ENCODE measurements at places on chromosomes 2 and 18.

- DNase-seq = no peak
Measured at GRCh38 chr18:46732201-46732600, 24.7 kb downstream of the ST8SIA5 start.

GRCh38 chr2:103859238-103859637 is 994.7 kb upstream of the POU3F3 start:
- DNase-seq = no peak

DNA sequence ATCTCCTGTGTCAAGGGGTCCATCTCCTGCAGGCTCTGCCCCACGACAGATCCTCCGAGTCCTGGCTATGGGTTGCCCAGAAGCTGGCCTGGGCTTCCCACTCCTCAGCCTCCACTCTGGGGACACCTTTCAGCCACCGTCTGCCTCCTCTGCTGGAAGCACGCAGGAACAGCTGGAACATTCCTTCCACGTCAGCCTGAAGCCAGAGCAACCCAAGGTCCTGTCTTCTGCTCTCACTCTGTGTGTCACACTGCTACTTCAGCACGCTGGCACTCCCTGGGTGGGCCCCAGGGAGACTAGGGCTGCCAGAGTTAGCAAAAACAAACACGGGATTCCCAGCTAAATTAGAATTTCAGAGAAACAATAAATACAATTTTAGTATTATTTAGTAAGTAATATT is 148.8 kb downstream of the HRH4 start:
- no peak for DNase-seq

DNA sequence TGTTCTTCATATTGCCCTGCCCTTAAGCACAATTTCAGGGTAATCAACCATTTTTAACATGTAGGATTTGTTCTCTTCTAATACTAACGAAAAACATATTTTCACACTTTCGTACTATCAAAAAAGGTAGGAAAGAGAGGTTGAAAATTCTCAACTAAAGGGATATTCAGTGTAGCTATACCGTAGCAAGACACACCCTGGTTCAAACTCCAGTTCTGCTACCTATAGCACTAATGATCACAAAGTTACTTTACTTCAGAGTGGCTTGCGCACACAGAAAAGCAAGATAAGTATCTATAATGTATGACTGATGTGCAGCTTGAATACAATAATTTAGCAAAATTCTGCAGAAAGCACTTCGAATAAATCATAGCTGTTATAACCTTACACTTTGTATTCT is 125.8 kb upstream of the CD226 start:
- no peak for DNase-seq

- DNase-seq = no peak
Measured at GRCh38 chr2:11726384-11726783, 20.0 kb upstream of the LPIN1 start.

DNA sequence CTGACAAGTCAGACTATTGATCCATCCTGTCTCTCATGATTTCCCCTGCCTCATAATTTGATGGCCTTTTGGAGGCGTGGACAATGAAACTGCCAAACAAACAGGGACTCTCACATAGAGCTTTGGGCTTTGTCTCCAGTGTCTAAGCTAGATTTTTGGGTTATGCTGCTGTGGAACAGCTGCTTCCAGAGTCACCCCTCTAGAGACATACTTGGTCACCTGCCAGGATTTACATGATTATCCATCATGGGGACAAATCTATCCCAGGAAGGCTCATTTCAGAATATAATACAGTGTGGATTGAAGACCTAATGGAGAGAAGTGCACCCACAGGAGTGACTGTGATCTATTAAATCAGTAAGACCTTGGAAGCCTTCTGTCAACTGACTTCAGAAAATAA is 159.6 kb downstream of the SLC8A1 start:
- no peak for DNase-seq

DNA sequence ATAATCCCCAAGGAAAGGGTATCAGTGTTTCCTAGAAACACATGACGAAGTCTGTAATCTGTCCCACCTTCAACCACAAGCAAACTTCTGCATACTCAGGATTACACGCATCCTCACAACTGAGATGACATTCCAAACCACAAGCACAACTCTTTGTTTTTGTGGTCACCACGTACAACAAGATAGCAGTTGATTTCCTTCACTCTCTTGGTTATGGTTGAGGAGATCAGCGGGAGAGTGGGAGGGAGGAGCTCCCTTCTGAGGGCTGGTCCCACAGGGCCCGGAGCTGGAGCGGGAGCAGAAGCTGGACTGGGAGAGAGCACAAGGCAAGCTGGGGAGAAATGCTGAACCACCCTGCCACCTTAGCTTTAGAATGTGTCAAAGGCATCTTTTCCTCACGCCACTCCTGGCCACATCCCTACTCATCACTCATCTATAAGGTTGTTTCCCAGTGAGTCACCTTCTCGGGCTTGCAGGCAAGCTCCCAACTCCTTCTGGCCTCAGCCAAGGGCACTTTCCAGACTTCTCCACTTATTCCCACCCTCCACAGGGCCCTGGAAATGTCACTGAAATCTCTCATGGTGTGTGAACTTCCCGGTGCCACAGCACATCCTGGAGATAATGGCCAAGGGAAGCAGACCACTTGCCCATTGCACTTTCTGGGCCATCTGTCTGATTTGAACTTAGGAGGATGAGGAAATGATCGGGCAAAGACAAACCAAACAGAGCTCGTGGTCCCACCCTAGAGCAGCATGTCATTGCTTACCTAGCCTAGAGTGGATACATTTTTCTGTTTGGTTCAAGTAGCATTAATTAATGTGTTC is 98.9 kb upstream of the LGALSL start:
- DNase-seq = peak; percentile 84

DNA sequence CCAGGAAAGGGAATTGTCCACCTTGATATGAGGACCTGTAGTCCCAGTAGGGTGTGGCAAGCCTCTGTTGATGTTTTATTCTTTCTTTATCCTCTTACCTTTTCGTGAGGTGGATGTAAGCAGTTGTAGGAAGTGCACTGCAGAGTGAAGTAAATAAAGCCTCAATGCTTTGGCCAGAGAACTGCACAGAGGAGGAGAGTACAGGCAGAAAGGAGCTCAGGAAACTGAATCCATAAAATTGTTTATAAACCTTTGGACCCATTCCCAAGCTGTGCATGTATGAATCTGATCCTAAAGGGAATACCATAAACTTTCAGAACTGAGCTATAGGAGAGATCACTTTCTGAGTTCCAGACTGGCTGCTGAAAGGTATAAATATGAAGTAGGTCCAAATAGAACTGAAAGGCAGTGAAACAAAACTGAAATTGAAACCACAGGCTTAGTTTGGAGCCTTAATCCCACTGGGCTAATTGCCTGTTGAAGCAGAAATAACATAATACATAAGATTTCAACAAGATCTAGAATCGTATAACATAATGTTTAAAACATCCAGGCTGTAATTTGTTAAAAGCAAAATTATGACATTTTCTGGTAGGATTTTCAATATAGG is 17.9 kb upstream of the SLC9A4 start:
- DNase-seq = no peak

- DNase-seq = no peak
Measured at GRCh38 chr2:232697807-232698110, 628 bp downstream of the GIGYF2 start.

GRCh38 chr2:158740127-158740526 is 55.0 kb upstream of the DAPL1 start:
- DNase-seq = no peak

DNA sequence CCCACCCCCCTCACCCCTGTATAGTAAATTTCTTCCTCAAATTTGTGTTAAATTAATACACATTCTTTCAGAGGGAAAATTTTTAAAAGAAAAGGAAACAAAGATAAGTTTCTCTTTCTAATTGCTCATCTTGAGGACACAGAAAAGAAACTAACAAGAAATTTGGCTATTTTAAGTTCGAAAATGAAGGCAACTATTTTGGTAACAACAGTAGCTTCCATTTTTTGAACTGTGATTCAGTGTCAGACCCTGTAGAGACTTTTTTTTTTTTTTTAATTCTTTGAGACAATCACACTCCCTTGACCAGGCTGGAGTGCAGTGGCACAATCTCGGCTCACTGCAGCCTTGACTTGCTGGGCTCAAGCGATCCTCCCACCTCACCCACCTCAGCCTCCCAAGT is 194.9 kb downstream of the SS18 start:
- no peak for DNase-seq

DNA sequence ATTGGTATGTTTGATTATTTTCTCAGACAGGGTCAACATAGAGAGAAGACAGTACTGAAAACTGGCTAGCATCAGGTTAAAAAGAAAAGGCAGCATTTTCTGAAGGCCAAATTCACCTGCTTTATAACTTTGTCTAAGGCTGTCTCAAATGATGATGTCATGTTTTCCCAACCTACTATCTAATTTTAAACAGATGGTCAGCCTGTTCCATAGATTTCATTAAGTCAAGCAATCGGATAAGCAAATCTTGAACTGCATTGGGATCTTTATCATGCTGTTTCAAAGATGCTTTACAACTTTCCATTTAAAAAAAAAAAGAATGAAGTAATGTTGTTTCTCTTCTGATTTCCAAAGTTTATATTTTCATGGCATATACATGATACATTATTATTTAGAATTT is 56.3 kb upstream of the SPOPL start:
- DNase-seq = peak; percentile 6

DNA sequence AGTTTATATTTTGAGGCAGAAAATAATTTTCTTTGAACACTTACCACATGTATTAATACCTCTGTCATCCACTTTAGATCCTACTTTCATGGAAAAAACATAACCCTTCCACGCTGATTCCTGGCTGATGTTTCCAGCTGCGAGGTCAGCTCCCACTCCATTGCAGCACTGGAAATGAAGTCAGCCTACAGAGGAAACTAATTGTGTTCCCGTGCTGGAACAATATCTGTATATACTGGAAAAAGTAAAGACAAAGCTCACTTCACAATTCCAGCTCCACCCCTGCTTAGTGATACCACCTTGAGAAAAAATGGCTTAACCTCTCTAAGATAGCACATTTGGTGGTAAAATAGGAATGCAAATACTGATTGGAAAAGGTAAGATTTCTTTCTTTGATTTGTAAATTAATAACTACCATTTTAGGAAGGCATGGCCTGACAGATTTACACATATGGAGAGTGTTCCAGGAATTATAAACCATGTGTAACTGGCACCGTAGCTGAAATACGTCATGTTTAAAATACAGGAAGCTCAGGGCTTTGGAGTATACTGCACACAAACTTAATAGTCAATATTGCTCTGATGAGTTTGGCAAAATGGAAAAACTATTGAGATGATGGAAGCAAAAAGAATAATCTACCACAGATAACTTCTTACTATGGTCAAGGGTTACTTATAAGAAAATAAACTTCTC is 90.0 kb downstream of the TRIB2 start:
- DNase-seq = no peak

DNA sequence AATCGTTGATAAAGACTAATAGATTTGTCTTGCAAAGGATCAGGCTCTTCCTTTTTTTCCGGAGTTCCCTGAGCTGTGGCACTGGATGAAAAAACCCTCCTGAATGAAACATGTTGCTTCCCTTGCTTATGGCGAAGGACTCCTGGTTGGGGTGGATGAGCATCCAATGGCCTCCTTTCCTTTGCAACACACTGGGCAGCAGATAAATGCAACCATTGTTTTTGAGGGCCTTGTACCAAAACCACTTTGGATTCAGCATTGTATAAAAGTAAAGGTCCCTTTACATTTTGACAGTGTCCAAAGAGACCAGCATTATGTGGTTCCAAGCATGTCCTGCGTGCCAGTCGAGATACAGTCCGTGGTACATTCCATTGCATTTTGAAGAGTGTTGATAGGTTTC is 44.7 kb downstream of the FAM210A start:
- DNase-seq = no peak

GRCh38 chr2:160731856-160732255 is 238.2 kb upstream of the RBMS1 start:
- DNase-seq = no peak

DNA sequence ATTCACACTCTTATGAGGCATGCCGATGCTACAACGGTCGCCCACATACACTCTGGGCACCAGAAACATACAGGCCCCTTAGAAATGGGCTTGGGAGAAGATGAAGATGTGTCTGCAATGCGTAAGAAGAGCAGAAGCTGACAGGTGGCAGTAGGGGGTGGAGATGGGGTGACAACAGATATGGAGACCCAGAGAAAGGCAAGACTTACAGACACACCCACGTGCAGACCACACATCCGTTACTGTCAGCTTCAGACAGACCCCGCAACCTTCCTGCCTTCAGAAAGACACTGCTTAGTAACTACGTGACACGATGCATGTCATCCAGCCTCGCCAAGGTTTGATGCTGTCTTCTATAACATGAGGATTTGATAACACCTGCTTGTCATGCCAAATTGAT is 89.5 kb downstream of the ZFP36L2 start:
- no peak for DNase-seq

- DNase-seq = no peak
Measured at GRCh38 chr2:103616891-103617290, 855.1 kb downstream of the TMEM182 start.

DNA sequence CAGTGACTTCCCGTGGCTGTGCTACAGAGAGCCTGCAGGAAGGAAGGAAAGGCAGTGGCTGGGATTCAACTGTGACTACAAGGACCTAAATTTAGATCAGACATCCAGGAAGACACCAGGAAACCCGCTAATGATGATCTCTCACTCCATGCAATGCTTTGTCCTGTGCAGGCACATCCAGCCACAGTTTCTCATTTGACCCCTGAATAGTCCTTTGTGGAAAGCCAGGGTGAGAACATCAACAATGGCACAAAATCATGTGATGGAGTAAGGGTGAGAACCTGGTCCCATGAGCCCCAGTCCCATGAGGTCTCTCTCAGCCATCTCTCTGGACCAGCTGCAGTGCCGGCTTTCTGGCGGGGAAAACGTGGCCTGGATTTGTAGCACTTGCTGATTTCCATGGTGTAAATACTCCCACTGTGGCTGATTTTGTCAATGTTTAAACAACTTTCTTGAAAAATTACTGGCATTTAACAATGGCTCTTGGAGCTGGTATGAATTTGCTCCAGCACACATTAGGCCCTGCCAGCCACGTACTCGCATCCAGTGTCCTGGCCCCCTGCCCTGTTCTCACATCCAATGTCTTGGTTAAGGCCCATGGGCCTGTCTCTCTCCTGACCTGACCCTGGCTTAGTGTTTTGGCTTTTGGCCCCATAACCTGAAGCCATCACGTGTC is 159.0 kb upstream of the HAAO start:
- no peak for DNase-seq

- DNase-seq = no peak
Measured at GRCh38 chr2:51291762-51292551, 260.0 kb upstream of the NRXN1 start.

GRCh38 chr2:156649596-156649995 is 213.4 kb downstream of the GPD2 start:
- no peak for DNase-seq

DNA sequence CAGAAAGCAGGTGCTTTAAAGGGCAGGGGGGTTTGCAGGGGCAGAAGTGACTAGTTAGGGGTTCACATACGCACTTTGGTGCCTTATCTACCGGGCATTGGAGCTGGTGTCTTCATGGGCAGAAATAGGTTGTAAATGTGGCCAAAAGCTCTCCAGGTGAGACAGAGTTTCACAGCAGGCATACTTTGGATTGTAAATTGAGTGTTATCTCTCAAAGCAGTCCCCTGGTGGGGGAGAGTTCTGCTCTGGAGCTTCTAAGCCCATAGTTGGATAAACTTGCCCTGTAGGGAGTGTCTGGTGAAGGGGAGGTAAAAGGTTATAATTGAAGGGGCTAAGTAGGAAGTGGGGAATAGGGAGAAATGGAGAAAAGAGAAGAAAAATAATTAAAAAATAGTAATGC is 43.1 kb downstream of the COL4A3 start:
- no peak for DNase-seq
